Stimulated activated CD4-positive, alpha-beta T cell treated with anti-CD3 and anti-CD28 coated beads, Interleukin-1b, Interleukin-23, amount 100 ng/mL, for 24 hours (primary cell): ENCODE measurements at places on chromosomes 2 and 18.

DNA sequence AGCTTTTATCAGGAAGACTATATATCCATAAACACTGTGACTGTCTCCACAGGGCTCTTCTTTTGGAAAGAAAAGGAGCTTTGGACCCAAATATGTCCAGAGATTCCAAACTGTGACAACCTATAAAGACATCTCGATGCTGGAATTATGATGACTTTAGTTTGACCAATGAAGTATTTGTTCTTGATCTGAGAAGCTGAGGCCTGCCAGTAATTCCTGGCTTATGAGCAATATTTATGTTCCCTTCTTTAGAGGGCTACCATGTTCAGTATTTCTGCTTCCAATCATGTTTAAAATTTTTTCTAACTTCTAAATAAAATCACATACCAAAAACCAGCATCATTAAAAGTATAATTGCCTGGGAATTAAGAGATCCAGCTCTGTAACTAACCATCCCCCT, 41.1 kb downstream of the FEZ2 start:
- DNase-seq = no peak

- DNase-seq = no peak
These were observed 67.3 kb downstream of the KYNU start for GRCh38 chr2:142944721-142945120.

GRCh38 chr18:5275872-5276271, 19.7 kb downstream of the ZBTB14 start:
- no peak for DNase-seq

DNA sequence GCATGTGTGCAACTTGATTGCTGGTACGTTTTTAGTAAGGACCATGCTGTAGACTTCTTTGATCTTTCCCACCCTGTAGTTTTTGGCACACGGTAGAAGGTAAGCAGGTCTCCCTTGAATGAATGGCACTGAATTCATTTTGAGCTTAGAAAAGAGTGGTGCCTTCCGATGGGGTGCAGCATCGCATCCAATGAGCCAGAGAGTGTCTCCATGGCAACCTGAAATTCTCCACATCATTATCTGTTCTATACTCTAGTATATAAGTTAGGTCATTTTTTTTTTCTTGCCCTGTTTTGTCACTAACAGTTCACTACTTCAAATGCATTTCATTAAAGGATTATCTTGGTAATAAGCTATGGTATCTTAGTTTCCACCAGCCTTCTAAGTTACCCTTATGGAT, 81.2 kb upstream of the REV1 start:
- no peak for DNase-seq

- no peak for DNase-seq
These were observed 356.8 kb downstream of the NR4A2 start for GRCh38 chr2:155975734-155976133.

DNA sequence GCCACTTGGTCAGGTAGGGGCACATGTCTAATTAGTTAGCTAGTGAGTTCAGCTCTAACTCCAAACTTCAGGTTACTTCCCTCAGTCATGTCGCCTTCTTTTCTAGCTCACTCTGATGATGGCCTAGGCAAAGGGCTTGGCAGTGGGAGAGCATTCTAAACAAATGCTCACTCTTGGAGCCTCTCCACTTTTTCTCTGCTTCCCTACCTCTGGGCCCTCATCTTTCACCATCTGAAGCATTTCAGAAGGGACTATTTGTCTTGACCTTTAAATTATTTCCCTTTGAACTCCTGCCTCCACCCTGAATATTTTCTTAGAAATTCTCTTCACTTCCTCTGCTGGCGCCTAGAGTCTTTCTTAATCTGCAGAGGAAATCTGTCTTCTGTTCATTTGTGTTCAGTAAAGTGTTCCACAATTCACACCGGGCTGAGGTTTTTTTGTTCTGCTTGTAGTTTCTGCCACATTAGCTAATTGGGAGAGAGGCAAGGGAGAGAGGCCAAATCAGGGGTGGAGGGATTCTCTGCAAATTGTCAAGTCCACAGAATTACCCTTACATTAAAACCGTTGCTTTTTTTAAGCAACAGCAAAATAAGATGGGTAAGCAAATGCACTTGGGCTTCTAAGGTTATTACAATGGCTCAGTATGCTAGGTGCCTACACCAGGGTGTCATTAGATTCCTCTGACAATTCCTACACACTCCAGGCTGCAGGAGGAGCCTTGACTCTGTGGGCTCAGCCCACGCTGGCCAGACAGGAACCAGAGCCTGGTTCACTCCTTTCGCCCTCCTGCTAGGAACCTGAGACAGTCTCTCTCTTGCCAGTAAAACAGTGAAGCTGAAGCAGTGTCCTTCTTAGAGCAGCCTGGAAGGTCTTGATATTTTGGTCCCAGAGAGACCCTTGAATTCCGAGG, 5.5 kb downstream of the MSGN1 start:
- DNase-seq = no peak

DNA sequence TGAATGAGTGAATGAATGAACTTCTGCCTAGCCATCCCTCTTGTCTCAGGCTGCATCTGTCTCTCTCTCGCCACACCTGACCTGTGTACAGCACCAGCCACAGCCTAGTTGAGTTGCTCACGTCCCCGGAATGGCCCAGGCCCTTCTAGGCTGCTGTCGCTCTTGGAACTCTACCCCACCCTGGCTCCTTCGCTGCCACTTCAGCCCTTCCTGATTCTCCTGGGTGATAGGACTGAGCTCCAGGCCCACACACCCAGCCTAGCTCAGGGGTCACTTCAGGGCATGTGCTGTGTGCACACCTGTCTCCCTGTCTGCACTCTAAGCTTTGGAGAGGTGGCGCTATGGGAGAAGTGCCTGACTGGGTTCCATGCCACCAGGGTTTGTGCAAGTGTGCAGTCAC, 236.6 kb downstream of the GLI2 start:
- DNase-seq = no peak

- no peak for DNase-seq
These were observed 28.9 kb upstream of the CNOT11 start for GRCh38 chr2:101223814-101224231.

DNA sequence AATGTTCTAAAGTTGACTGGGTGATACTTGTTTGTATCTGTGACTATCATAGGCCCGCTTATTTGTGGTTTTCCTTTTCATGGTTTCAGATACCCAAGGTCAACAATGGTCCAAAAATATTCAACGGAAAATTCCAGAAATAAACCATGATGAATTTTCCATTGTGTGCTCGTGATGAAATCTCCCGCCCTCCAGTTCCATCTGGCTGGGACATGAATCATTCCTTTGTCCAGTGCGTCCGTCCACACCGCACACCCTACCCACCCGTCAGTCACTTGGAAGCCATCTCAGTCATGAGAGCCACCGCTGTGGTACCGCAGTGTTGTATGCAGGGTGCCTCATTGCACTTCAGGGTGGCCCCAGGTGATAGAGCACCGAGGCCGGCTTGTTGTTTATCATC, 268.2 kb upstream of the PXDN start:
- DNase-seq = no peak

DNA sequence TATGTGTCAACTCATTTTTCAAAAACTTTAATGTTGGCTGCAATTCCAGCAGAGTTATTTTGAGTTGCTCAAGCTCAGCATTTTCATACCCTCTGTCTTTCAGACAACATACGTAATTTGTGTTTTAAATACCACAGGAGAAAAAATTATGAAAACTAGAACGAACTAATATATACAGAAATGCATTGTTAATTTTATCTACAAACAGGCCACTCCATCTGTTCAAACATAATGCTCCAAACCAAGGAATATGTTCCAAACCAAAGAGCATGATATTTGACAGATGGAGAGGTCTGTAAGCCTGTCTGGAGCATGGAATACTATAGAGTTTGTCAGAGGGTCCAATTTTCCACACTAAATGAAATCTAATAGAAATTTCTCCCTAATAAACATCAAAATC, 536.2 kb upstream of the FSIP2 start:
- no peak for DNase-seq

- DNase-seq = no peak
These were observed 4.0 kb downstream of the NETO1 start for GRCh38 chr18:72863754-72864153.

DNA sequence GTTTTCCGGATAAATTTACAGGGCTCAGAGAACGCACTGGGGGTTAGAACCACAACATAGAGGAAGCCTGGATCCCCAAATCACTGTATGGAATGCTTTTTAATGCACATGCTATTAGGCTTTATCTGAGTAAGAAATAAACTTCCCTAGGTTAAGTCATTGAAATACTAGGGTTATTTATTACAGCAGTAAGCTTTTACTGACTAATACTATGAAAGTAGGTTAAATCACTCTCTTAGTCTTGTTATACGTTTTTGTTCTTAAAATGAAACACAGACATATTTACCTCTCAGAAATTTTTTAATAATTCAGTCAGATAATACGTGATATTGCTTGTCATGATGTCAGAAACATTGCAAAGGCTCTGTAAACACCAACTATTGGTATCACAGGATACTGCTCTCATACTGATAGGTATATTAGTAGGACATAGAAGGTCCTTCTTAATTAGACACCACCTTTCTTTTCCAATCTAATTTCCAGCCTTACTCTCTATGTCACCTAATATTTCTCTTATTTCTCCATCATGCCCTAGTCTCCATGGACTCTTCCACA, 162.7 kb upstream of the NYAP2 start:
- no peak for DNase-seq

DNA sequence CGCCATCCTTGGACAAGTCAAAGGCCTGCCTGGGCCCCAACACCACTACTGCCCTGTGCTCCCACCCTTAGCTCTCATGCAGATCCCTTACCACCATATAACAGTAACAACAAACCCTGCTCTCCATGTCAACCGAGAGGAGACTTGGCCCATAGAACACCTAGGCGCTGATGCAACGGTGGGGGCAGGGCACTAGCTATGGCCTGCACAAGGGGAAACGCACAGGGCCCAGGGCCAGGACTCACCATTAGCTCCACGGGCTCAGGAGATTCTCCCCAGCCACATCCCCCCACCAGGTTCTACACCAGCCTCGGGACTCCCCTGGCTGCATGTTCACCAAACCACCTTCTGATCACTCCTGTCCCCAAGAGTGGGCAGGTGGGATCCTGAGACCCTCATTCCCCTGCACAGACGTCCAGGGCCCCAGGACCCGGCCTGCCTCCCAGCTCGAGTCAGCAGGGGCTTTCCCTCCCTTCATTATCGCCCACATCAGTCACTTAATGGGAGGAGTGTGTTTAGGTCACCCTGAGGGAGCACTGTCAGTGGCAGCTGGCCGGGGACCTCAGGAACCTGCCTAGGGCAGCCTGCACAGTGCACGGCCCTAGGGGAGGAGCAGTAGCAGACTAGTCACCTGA, 29.3 kb downstream of the ANKMY1 start:
- DNase-seq = no peak

DNA sequence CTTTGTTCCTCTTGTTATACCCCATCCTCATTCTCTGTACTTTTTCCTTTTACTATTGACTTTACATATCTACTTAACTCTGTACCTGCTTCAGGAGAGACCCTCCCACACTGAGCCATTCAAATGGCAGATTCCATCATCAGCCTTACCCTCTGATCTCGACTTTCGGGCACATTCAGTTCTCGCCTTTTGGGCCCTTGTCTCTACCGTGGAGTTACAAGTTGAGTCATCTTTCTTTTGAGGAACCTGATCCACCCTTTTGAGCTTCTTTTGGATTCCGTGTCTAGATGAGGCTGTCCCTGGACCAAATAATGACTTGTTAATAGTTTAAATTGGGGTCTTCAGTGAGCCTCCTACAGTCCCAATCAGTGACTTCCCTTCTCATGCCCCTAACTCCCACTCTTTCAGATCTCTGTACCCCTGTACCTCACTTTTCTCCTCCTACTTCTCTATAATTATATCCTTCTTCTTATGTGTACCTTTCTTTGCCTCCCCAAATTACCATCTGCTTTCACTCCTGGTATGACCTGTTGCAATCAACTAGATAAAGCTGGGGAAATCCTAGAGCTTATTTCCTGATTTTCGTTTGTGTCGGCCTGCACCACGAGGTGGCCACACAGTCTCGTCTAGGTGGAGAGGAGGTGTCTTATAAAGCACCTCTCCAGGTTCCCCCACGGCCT, 17.2 kb downstream of the SP110 start:
- peak; percentile 25 for DNase-seq

DNA sequence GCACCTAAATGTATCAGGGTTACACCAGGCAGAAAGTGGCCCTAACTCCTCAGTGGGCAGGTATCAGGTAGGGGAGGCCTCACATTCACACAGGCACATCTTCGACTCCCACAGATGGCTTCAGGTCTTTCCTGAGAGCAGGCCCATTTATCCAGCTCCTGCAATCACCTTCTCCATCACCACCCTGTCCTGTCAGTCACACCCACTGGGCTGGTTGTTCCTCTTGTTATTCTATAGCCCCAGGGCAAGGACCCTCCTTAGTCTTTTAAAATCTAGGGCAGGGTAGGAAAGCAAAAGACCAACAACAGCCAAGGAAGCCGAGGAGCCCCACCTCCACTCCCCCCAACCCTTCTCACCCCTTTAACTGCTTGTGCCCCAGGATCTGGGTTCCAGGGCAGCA, 9.1 kb upstream of the HOXD4 start:
- no peak for DNase-seq

- no peak for DNase-seq
These were observed 140.0 kb downstream of the ZEB2 start for GRCh38 chr2:144379851-144380311.

- no peak for DNase-seq
These were observed 1.9 kb upstream of the MEIS1 start for GRCh38 chr2:66432801-66433694.

DNA sequence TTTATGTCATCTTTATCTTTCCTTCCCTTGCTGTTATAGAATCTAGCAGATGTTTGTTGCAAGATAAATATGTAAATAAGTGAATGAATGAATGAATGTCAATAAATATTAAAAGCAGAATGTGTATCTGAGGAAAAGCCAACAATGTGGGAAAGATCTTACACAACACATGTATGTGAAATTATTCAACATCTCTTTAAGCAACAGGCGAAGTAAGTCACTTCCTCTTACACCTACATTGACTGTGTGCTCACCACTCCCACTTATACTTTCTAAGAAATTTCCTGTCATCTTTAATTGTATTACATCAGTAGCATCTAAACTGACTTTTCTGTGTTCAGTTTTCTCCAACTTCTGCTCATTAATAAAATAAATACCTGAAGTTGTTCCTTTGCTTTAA, 43.0 kb downstream of the RAD51AP2 start:
- DNase-seq = no peak

GRCh38 chr18:26407736-26408601, 140.4 kb downstream of the KCTD1 start:
- no peak for DNase-seq

- DNase-seq = no peak
These were observed 28.3 kb upstream of the ATP6V1B1 start for GRCh38 chr2:70907130-70908057.

DNA sequence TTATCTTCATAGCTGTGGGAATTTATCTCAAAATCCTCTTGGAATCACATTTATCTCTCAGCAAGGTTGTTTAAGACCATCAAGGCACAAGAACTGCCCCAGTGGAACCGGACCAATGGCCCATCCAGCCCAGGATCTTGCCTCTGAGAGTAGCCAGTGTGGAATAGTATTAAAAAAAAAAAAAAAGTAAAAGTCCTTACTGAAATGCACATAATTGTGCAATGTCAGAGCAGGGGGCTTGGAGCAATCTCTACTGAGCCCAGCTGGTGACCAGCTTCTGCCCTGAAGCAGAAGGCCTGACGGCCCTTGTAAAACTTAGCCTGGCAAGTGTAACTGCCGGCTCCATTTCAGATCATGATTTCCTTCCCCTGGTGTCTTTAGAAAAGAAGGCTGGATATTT, 355.6 kb upstream of the PIK3C3 start:
- DNase-seq = no peak
